Sigmoid colon (tissue), 7 donors: ENCODE measurements at places on chromosomes 11 and 22. TPM values are rescaled to one million over a fixed set of nuclear protein-coding genes. Genes with fewer than 3 reads are reported as not detected.

Gene CCDC188
- not detected for polyA plus RNA-seq

GRCh38 chr22:39252461-39253434 lies 8.0 kb upstream of the PDGFB start:
- no peak for DNase-seq

Gene SYT8
- 1.8 TPM for polyA plus RNA-seq

Gene POGLUT3
- 9.2 TPM for polyA plus RNA-seq

GRCh38 chr11:18233912-18234311 lies 2.7 kb downstream of the SAA4 start:
- no peak for DNase-seq

DNA sequence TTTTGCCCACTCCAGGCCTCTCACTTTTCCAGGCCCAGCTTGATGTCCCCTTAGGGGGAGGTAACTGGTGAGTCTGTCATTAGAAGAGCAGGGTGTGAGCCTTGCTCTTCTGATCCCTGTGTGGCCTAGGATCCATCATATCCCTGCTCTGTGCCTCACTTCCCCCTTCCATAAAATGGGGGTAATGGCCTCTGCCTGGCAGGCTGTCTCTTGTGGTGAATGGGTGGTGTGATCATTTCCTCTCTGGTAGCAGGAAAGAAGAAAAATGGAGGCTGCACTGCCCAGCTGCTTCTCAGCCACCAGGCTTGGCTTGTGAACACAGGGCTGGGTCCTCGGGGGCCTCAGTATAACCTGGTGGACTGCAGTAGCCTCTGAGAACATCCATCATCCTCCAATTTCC lies 5.6 kb downstream of the ARHGEF17 start:
- no peak for DNase-seq

Gene MEI1
- 1.4 TPM for polyA plus RNA-seq

GRCh38 chr22:41745968-41746367 lies 46.7 kb downstream of the MEI1 start:
- no peak for DNase-seq

DNA sequence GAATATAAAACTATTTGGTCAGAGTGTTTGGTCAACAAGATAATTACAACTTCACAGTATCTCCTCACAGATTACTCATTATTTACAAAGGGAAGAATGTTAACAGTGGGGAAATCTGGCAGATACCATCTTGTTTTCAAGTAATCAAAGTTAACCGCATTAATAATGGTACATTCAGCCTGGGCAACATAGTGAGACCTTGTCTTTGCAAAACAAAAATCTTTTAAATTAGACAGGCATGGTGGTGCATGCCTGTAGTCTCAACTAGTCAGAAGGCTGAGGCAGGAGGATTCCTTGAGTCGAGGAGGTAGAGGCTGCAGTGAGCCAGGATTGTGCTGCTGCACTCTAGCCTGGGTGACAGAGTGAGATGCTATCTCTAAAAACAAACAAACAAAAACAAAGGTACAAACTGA lies 78.5 kb downstream of the ACER3 start:
- DNase-seq, result no peak

DNA sequence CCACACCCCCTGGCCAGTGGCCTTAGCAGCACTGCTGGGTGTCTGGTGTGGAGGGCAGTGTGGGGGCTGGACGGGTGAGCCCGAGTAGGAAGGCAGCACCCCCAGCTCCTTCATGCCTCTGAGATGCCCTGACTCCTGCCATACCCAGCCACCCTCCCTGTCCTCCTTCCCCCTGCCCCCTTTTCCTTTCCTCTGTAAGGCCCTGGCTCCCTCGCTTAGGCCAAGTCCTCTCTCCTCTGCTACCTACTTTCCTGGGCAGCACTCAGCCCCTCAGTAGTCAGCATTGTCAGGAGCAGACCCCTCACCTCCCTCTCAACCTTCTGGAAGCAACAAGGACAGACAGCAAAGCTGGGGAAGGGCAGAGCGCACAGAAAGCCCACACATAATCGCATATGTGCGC lies 48.0 kb downstream of the BUD13 start:
- DNase-seq, result no peak

- DNase-seq, result peak; percentile 72
These were observed 725 bp downstream of the CASTOR1 start for GRCh38 chr22:30288419-30289140.

- no peak for DNase-seq
These were observed 55.5 kb upstream of the SLC5A12 start for GRCh38 chr11:26777372-26777808.
